Hematopoietic multipotent progenitor cell treated with erythropoietin and hydrocortisone succinate and interleukin-3 and kit ligand, for 17 days (in vitro differentiated cells): ENCODE measurements at places on chromosomes 2 and 18.

GRCh38 chr2:232779934-232780333 is 3.6 kb upstream of the KCNJ13 start:
- no peak for DNase-seq

DNA sequence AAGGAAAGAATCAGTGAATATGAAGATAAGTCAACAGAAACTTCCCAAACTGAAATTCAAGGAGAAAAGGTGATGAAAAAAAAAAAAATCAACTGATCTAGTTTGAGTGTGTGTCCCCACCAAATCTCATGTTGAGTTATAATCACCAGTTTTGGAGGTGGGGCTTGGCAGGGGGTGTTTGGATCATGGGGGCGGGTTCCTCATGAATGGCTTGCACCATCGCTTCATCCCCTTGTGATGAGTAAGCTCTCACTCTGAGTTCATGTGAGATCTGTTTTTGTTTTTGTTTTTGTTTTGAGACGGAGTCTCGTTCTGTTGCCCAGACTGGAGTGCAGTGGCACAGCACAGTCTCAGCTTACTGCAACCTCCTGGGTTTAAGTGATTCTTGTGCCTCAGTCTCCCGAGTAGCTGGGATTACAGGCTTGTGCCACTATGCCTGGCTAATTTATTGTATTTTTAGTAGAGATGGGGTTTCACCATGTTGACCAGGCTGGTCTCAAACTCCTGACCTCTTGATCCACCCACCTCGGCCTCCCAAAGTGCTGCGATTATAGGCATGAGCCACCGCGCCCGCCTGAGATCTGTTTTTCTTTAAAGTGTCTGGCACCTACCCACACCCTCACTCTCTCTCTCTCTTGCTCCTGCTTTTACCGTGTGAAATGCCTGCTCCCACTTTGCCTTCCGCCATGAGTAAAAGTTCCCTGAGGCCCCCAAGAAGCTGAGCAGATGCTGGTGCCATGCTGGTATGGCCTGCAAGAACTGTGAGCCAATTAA is 4.0 kb upstream of the SLC66A2 start:
- DNase-seq, result no peak

- DNase-seq, result no peak
Measured at GRCh38 chr2:27225526-27225925, 8.4 kb downstream of the CAD start.

DNA sequence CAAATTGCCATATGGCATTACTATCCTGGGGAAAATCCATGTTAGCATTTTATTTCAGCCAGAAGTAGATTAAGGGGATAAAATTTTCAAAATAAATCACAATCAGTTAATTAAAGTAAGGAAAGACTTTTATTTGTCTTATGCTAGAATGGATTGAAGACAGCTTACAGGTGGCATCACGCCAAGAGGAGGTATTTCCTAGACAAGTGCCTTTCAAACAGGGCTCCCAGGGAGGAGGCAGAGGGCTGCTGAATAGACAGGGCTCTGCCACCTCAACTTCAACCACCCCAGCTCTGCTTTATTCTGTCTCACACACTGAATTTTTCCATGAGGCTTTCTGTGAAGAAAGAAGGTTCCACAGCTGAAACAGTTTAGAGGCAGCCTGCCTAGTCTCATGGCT is 12.2 kb downstream of the CCDC68 start:
- DNase-seq, result peak; percentile 58

- no peak for DNase-seq
Measured at GRCh38 chr2:30732876-30733275, 74.4 kb downstream of the CAPN13 start.

DNA sequence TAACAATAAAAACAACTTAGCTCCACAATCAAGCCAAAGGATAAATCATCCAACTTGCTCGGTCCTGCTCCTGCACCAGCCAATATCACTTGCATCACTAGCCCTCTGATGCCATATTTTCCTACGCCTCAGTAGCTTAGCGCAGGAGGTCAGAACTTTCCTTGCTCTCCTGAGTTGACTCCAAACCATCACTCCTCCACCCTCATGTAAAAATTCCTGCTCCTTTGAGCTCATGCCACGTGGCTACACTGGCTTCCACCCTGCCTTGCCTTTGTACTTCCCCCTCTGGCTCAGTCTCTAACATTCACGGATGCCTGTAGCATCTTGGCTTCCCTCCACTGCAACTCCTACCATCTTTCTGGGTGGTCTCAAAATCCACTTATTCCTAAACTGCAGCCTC is 25.2 kb downstream of the AAK1 start:
- DNase-seq, result no peak

DNA sequence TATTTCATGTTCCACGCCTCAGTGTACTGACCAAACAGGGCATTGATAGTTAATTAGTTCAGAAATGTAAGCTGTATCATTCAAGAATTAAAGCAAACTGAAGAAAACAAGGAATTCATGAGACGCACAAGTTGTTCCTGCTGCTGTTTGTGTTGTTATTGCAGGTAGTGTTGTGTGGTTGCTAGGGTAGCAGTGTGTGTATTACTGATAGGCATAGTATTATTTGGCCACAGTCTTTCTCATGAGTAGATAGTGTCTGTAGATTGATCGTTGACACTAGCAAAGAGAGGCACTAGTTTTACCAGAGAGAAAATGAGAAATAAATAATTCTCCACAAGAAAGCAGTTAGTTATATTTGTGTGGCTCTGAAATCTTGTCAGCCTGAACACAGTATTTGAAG is 548.6 kb downstream of the LRP1B start:
- DNase-seq, result no peak

GRCh38 chr18:11322006-11322405 is 172.6 kb upstream of the PIEZO2 start:
- no peak for DNase-seq
